ENCODE measurements at places on chromosomes 3 and 15. TPM values are rescaled to one million over a fixed set of nuclear protein-coding genes. Genes with fewer than 3 reads are reported as not detected.

- DNase-seq: no peak
These were observed 97.4 kb downstream of the TBC1D2B start for GRCh38 chr15:77980098-77980497.

DNA sequence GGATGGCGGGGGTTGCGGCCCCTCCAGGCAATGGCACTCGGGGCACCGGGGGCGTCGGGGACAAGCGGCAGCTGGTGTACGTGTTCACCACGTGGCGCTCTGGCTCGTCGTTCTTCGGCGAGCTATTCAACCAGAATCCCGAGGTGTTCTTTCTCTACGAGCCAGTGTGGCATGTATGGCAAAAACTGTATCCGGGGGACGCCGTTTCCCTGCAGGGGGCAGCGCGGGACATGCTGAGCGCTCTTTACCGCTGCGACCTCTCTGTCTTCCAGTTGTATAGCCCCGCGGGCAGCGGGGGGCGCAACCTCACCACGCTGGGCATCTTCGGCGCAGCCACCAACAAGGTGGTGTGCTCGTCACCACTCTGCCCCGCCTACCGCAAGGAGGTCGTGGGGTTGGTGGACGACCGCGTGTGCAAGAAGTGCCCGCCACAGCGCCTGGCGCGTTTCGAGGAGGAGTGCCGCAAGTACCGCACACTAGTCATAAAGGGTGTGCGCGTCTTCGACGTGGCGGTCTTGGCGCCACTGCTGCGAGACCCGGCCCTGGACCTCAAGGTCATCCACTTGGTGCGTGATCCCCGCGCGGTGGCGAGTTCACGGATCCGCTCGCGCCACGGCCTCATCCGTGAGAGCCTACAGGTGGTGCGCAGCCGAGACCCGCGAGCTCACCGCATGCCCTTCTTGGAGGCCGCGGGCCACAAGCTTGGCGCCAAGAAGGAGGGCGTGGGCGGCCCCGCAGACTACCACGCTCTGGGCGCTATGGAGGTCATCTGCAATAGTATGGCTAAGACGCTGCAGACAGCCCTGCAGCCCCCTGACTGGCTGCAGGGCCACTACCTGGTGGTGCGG is 1.9 kb downstream of the CHST2 start:
- no peak for DNase-seq

- no peak for DNase-seq
These were observed 56.0 kb upstream of the AGTR1 start for GRCh38 chr3:148641722-148642121.

DNA sequence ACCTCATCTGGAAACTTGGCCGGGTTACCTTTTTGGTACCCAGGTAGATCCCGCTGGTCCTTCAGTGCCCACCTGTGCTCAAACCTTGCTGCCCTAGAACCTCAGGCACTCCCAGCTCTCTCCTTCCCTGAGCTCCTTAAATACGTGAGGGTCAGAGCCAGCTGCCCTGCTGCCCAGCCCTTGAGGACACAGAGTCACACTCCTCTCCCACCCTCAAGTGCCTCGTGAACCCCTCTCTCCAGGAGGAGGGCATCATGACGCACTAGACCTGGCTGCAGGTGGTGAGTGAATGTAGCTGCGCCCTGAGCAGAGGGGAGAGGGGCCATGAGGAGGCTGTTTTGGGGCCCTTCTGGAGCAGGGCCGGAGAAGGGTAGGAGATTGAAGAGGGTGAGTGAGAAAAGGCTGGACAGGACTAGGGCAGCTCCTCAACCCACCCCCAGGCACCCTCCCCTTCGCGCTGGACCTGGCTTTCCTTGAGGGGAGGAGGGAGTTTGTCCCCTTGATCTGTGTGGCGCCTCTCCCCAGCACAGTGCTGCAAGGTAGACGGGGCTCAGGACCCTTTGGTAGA is 941 bp downstream of the SLC12A8 start:
- no peak for DNase-seq

GRCh38 chr3:118534519-118534918 is 500.1 kb downstream of the IGSF11 start:
- DNase-seq: no peak

DNA sequence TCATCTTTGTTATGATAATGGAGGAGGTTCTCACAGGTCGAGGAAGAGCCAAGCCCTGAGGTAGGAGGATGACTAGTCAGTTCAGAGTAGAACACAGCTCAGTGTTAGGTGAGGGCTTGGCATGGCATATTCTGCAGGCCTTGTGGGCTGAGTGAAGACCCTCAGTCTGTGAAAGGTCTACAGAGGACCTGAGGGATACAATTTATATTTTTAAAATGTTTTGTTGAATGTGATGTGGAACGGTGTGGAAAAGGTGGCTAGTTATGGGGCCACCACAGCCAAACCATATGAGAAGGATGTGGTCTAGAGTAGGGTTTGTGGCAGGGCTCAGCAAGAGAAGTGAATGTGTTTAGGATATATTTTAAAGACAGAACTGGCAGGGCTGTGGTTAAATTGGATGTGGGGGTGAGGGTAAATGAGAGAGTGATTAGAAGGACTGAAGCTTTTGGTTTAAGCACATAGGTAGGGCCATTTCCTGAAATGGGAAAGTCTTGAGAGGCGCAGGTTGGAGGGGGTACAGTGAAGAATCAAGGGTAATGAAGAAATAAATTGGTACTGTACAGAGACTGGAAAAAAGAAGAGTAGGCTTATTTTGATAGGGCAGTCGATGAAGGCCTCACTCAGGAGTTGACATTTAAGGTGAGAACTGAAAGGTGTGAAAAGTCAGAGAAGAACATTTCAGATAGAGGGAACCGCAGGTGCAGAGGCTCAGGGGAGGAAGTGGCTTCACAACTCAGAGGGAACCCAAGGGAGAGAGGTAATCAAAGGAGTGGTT is 60.5 kb downstream of the SPTSSB start:
- no peak for DNase-seq

Gene RARB
- 10.5 TPM for polyA plus RNA-seq

Gene KNL1
- polyA plus RNA-seq: 7.5 TPM
